ENCODE measurements at places on chromosomes 6 and 20.

DNA sequence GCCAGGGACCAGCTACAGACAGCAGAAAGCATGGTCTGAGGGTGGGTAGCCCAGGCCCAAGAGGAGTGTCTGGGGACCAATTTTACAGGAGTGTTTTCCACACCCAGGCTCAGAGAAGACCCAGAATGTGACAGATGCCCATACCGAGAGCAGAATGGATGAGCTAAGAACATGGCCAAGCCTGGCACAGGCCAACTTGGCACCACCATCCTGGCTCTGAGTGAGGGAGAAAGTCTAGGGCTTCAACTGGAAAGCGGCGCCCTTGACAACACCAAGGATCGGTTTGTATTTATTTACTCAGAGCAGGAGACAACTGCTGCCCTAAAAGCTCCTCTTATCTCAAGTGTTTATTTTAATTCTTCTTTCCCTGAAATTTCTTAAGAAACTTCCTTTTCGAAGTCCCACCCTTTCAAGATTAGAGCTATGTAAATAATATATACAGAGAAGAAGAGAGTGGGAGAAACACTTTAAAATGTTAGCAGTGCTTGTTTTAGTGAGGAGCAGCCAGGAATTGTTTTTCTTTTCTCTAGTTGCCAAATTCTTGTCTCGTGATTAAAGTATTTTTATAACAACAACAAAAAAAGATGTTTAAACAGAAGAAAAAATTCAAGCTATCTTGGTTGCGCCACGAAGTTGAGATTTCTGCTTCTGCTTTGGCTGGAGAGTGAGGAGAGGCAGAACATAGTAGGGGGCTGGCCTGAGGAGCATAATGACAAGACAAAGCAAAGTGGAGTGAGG lies 16.2 kb downstream of the TNXB start:
- DNase-seq, result peak; percentile 96

- DNase-seq, result no peak
Observed at GRCh38 chr6:28082939-28083338, 2.6 kb downstream of the ZNF165 start.

GRCh38 chr6:159665868-159666635 lies 27.0 kb downstream of the SOD2 start:
- no peak for DNase-seq

- DNase-seq, result no peak
Observed at GRCh38 chr6:125123468-125124048, 30.0 kb upstream of the TPD52L1 start.

DNA sequence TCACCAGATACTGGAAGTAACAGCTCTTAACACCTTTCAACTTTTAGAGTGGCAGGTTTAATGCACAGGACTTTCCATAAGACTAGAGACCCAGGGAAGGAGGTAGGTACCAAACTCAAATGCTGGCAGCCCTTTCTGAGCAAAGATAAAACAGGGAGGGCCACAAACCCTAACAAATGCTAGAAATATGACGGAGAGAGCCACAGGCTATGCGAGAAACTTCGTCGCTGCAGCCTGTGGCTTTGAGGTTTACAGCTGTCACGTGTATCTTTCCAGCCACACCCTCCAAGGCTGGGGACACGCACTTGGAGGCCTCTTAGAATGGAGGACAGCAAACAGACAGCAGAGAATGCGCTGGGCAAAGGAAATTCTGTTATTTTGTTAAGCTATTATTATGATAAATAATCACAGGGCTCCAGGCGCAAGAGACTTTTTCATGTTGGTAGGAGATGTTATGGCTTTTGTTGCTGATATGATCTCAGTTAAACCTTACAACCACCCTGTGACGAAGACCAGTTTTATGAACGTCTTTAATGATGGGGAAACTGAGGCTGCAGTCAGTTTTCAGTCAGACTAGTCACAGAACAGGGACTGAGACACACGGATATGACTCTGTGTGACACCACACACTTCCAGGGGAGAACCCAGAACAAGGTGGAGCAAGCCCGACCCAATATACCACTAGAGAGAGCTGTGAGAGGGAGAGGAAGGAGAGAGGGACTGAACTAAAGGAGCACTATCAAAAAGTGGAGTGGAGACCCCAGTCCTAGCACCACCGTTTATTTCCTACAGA lies 2.0 kb downstream of the TRAM2 start:
- DNase-seq, result no peak

DNA sequence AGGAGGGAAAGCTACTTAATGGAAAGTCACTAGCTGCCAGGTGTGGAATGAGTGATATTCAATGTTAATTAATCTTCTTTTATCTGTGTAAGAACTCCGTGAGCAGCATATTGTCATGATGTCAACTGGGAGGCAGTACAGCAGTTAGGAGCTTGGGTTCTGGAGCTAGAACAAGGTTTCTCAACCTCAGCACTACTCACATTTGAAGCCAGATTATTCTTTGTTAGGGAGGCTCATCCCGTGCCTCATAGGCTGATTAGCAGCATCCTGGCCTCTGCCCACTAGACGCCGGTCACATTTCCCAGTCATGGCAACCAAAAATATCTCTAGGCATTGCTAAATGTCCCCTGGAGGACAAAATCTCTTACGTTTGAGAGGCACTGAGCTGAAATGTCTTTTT lies 41.2 kb downstream of the BCAS1 start:
- DNase-seq, result no peak

GRCh38 chr6:47634210-47635047 lies 64.0 kb upstream of the ADGRF4 start:
- DNase-seq, result no peak

DNA sequence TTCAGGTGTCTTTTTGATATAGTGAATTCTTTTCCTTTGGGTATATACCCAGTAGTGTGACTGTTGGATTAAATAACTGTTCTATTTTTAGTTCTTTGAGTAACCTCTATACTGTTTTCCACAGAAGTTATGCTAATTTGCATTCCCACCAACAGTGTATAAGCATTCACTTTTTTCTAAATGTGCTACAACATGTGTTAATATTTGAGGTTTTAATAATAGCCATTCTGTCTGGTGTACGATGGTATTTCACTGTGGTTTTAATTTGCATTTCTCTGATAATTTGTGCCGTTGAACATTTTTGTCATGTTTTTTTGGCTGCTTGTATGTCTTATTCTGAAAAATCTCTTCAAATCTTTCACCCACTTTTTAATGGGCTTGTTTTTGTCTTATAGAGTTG lies 563.5 kb downstream of the GRIK2 start:
- DNase-seq, result no peak

- DNase-seq, result peak; percentile 81
Observed at GRCh38 chr6:2971420-2972218, at the start of gene SERPINB6. Gene SERPINB6 (minus strand): TSS chr6:2971567. CDS start chr6:2959332, 12,235 bp downstream.

DNA sequence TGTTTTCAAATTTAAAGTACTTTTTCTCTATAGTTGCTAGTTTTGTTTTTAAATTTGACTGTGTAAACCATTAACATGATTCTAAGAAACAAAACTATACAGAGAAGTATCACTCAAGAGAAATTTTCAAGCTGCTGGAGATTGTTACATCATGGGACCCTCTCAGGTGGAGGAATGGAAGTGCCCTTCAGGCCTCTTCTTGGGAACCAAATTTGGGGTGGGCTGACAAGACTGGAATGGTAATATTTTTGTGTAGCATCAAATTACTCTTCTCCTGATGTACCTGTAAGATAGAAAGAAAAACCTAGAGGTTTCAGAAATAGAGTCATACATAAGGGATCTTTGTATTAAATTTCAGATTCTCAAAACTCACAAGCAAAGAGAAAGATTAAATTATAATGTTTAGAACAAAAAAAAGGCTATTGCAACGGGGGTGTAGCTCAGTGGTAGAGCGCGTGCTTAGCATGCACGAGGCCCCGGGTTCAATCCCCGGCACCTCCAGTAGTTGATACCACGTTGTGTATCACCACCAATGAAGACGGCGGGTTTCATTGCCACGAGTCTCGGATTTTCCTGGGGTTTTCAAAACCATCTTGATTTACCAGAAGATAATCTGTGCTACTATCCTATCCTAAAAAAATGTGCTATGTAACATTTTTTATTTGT lies 193.7 kb downstream of the GPX5 start:
- no peak for DNase-seq

DNA sequence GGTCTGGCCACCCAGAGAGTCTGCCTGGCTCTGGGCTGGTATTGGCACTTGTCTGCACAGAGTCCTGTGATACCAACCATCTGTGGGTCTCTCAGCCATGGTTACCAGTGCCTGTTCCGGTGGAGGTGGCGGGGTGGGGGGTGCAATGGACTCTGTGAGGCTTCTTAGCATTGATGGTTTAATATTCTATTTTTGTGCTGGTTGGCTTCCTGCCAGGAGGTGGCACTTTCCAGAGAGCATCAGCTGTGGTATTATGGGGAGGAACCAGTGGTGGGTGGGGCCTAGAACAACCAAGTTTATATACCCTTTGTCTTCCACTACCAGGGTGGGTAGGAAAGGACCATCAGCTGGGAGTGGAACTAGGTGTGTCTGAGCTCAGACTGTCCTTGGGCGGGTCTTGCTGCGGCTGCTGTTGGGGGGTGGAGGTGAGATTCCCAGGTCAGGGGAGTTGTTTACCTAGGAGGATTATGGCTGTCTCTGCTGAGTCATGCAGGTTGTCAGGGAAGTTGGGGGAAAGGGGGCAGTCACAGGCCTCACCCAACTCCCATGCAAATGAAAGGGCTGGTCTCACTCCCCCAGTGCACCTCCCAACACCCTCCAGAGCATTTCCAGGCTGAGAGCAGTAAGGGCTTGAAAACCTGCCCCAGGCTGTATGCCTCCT lies 117.5 kb downstream of the FLRT3 start:
- DNase-seq, result no peak
